Activated gamma-delta T cell treated with Interleukin-2 at 50 U/mL for 16 hours (primary cell): ENCODE measurements at places on chromosomes 2 and 18.

DNA sequence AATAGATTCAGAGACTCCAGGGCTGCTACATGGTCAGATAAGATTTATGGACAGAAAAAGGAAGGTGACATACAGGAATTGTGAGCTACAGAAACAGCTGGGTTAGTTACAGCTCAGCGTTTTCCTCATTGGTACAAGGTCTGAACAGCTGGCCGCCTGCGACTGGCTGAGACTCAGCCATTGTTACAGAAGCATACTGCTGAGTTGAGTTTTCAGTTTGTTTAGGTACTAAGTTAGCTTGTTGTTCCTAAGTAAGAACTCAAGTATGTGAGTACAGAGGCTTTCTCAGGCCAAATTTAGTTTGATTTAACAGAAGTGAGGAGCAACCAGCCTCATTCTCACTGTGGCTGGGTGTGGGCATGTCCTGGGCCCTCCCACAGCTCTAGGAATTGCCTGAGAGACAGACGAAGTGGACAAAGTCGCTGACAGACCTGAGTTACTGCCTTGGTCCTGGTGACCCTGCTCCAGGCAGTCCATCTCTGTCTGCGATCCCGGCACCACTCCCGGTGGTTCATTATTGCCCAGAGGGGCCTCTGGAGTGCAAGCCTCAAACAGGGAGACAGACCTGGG is 27.8 kb upstream of the RHOB start:
- no peak for DNase-seq

DNA sequence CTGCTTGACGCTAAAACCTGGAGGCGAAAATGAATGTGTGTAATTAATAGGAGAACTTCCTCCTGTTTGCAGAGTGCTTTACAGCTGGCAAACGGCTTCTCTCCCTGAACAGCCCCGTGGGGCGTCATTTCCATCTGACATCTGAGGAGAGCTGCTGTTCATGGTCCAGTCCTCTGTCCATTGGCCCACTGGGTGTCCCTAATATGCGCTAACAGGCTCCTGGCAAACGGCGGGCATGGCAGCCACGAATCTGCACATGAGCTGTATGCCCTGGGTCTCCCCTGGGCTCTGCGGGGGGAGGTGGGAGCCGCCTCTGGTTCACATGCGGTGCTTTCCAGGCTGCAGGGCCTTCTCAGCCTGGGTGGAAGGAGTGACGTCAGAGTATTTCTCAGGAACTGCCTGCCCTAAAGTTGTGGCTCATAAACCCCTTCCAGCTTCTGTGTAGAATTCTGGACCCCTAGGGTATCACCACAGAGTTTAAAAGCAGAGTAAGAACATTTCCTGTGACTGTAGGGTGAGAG is 73.2 kb downstream of the LRRFIP1 start:
- peak; percentile 46 for DNase-seq

DNA sequence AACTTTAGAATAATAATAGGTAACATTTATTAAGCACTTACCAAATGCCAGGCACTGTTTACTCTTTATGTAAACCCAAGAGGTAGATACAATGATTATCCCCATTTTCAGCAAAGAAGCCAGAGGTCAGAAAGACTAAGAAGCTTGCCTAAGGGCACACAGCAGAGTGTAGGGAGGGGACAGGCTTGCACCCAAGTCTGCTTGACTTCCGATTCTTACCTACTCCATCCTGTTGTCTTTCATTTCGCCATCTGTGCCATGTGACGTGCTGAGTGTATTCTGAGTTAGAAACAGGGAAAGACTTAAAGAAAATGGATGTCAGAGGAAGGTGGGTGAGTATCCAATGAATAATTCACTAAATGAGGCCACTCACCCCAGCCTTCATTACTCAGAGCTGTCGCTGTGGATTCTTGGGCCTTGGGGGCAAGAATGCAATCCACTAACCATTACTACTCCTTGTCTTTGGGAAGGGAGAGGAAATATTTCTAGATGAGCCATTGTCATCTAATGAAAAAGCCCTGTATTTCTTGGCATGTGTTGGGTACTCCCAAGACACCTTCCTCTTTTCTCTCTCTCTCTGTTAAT is 76.4 kb upstream of the BCL11A start:
- no peak for DNase-seq

GRCh38 chr2:157036726-157037125 is 220.8 kb upstream of the GALNT5 start:
- no peak for DNase-seq

GRCh38 chr2:238650536-238650935 is 197.3 kb upstream of the TWIST2 start:
- DNase-seq: no peak

GRCh38 chr18:13004396-13004795 is 13.2 kb downstream of the CEP192 start:
- no peak for DNase-seq

DNA sequence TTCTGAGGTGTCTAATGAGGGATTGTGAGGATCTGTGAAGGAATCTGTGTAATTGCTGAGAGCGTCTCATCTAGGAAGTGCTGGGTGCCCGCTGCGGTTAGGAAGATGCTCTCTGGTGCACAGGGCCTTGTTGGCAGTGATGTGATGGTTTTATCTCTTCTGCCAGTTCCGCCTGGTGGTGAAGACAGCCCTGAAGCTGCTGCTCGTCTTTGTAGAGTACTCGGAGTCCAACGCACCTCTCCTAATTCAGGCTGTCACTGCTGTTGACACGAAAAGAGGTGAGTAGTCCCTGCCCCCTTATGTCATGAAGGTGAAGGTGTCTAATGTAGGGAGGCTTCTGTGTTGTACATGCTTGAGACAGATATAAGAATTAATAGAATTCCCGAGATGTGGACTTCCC is 234.2 kb downstream of the TPGS2 start:
- DNase-seq: no peak

DNA sequence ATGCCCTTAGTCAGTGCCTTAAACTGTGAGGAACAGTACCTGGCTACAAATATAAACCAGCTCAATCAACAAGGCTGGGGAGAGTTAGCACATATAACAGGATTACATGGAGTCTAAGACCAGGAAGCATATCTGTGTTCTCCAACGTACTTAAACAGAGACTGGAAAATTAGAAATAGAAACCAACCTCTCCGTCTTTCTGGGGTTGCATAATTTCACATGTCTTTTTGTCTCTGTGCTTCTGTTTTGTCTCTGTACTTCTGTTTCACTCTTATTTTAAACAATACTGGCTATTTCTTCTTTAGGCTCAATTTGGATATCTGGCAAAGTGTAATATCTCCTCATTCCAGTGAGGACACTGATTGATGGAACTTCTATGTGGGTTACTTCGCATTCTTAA is 749.0 kb upstream of the ZEB2 start:
- no peak for DNase-seq

DNA sequence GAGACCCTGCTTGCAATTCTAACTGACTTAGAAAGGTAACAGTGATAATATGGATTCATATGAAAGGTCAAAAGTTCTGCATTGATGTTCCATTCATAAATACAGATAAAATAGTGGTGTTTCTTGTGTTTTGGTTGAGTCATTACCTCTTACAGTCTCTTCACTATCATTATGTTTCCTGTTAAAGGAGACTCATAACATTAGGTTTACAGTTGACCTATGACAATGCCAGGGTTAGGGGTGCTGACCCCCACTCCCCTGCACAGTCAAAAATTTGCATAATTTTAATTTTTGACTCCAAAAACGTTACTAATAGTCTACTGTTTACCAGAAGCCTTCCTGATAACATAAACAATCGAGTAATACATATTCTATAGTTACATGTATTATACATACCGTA is 75.4 kb downstream of the VRK2 start:
- no peak for DNase-seq

- no peak for DNase-seq
These were observed 28.0 kb downstream of the RNF144A start for GRCh38 chr2:6945087-6945813.

- DNase-seq: no peak
These were observed 22.8 kb upstream of the IL37 start for GRCh38 chr2:112887964-112888749.

- DNase-seq: no peak
These were observed 27.9 kb downstream of the IWS1 start for GRCh38 chr2:127498386-127498785.

GRCh38 chr18:69469444-69469919 is 68.8 kb downstream of the DOK6 start:
- no peak for DNase-seq

GRCh38 chr2:127661949-127662510 is 13.3 kb downstream of the LIMS2 start:
- no peak for DNase-seq

- DNase-seq: no peak
These were observed 40.6 kb upstream of the TLK1 start for GRCh38 chr2:171201271-171201670.

DNA sequence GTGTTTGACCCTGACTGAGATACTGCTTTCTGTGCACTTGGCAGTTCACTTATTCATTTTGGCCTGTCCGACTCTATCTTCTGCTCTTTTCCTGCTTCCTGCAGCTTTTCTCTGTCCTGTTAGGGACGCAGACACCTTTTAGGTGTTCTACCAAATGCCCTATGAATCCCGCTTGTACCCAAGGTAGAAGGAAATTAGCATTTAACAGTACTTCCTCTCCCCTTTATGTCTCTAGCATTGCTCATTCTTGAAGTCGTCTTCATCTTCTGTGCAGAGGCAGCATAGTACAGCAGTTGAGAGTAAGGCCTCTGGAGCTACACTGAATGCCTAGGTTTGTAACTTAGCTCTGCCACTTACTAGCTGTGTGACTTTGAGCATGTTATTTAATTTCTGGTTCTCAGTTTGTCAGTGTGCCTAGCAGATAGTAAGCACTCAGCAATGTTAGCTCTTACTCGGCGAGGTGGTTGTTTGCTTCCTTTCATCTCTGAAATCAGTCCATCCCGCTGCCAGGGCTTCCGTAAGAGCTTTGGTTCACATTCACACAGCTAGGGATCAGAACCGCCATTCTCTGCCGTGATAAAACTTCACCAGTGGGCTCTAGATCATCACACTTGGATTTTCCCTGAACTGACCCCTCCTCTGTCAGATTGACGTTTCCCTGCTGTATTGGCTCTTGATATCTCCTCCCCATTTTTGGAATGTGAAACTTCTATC is 1.4 kb downstream of the CCT7 start:
- no peak for DNase-seq
